ENCODE measurements at places on chromosomes 3 and 15. TPM values are rescaled to one million over a fixed set of nuclear protein-coding genes. Genes with fewer than 3 reads are reported as not detected.

STXBP5L gene
- polyA plus RNA-seq: not detected

- DNase-seq: no peak
Observed at GRCh38 chr3:157174290-157174648, 14.3 kb upstream of the CCNL1 start.

DNA sequence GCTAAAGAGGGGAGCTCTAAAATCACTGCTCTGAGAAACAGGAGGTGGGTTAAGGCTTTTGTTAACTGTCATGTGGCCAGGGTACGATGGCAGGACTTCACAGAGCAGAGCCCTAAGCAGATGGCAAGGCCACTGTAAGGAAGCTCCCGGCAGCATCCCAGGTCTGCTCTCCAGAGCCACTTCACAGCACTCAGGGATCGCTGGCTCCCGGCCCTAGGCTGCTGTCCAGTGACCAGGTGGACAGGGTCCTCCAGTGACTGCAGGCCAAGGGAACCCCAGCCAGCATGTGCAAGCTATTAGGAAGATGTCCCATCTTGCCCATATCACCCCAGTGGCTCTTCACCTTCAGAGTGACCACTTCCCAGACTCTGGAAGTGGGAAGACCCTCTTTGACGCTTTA lies 10.4 kb downstream of the TMEM41A start:
- DNase-seq: no peak

GRCh38 chr3:72142028-72142427 lies 357.1 kb upstream of the PROK2 start:
- no peak for DNase-seq

GRCh38 chr15:66387163-66388042 lies 691 bp downstream of the MAP2K1 start:
- peak; percentile 44 for DNase-seq

DNA sequence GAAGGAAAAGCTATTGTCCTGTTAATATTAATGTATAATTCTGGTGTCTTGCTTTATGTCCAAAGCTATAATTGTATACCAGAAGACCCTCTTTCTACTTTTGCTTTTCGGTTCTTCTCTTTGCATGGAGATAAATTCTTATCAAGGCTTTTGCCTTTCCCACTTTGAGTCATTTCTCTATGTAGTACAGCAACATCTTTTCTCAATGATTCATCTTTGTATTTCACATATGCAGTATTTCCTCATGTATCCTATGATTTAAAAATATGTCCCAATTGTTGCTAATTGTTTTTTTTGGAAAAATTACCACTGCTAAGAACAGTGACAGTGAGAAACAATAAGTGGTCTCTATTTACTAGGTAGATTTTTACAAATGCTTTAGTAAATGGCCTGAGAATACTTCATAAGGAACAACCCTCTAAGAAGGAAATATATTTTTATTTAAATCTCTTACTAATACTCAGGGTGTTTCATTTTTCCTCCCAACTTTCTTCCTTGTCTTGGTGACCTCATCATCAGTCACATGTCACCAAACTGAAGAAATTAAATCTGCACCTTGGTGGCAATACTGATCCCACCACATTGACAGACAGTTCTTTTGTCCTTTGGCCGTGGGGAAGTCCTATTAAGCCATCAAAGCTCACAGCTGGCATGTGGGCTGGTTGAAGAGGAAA lies 290.6 kb downstream of the SATB1 start:
- no peak for DNase-seq

GRCh38 chr3:128321418-128321817 lies 145.3 kb downstream of the DNAJB8 start:
- DNase-seq: no peak

DNA sequence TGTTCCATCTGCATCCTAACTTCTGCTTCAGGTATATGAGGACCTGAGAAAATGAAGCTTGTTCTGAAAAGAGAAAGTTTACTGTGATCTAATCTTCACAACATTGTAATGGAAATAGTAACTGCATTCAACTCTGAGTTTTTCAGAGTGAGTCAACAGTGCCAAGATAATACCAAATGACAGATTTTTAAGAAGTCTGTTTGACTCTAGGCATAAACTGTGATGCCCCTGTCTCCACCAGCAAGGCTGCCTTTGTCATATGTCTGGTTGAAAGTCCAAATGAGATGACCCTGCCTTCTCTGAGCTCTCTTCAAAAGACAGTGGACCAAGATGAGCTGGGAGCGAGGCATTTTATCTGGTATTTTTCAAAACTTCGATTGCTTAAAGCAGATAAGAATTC lies 44.8 kb upstream of the B3GNT5 start:
- no peak for DNase-seq

GRCh38 chr3:118628704-118629341 lies 405.8 kb downstream of the IGSF11 start:
- DNase-seq: peak; percentile 73

MKRN3 gene
- polyA plus RNA-seq: 2.4 TPM

DNA sequence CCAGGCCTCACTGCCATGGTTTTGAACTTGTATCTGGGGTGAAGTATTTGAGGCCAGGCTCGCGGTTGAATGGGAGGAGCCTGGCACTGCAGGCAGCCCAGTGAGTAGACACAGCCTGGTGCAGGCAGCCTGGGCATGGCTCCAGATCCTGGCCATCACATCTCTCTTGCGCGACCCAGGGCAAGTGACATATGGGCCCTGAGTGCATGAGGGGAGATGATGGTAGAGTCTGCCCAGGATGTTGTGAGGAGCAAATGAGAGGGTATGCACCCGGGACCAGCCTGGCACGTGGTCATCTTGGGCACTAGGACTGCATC lies 103.5 kb downstream of the TBC1D2B start:
- DNase-seq: no peak

DNA sequence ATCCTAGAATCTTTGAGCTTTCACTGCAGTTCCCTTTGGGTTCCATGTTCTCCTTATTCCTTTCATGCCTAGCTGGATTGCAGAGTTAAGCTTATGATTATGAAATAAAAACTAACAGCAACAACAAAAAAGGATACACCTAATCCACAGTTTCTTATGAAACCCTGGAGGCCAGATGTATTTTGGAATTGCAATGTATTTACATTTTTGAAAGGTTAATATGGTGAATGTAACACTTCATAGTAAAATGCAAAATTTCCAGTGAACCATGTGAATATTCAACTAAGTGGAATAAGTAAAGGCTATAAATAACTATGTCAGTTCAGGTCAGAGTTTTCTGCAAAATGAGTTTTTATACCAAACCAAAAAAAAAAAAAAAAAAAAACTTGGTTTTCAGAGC lies 65.8 kb upstream of the FLNB start:
- DNase-seq: no peak

CPNE9 gene
- polyA plus RNA-seq: not detected

DNA sequence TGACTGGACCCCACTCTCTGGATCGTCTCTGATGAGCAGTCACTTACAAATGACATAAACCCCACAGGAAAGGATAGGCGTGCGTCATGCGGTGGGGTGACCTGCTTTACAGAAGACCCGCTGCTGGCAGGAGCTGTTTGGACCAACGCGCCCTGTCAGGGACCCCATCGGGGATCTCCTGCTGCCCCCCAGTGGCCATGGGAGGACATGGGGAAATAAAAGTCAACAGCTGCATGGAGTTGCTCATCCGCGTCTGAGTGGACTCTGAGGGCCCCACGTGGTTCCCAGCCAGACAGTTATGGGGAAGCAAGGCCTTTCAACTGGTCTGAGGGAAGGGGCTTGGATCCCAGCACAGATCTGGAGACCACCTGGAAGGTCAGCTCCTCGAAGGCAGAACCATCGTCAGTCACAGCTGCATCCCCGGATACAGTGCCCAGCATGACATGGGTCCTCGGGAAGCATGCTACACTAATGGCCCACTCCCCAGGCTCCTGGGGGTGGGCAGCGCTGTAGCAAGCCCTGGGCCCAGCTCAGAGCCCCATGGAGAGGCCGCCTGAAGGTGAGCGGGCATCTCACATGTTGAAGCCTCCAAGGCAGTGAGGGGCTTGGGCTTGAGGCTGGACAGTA lies 32.1 kb downstream of the PTH1R start:
- DNase-seq: peak; percentile 80

Data from hindlimb muscle (tissue), 1 donor.